ENCODE measurements at places on chromosomes 5 and 9.
A peak's percentile ranks its signal among the peaks of the same experiment; 100 is the strongest.

GRCh38 chr5:1255081-1255561, 29.9 kb downstream of the SLC6A18 start:
- peak; percentile 58 for DNase-seq

GRCh38 chr5:154562244-154562880, 84.3 kb upstream of the HAND1 start:
- no peak for DNase-seq

DNA sequence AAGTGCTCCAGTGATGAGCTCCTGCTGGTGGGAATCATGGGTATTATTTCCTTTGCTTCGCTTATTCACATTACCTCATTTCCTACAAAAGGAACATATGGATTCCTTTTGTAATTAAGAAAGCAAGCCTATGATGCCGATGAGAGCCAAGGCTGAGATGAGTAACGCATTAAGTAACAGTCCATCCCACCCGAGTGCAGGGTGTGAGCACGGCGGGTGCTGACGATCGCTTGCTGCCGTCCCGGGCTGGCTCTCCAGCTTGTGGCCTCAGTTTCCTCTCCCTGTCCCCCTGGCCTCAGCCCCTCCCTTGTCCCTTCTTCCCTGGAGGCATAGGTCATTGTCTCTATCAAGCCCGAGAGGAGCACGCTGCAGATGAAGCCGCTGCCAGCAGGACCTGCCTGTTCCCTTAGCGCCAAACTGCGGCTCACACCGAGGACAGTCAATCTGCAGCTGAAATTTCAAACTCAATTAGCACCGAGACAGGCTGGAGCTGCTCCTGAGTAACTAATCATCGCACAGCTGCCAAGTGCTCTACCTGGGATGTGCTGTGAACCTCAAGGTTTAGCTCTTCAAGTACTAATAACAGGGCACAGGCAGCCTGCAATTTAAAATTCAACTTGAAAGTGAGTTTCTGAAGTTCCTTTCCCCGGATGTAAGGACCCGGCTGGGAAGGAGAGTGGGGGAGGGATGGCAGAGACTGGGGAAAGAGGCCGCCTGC, 115.2 kb upstream of the RAPGEF1 start:
- DNase-seq, result no peak

GRCh38 chr9:110605565-110605964, 26.0 kb upstream of the SVEP1 start:
- DNase-seq, result no peak

GRCh38 chr5:160048131-160048530, 39.2 kb downstream of the TTC1 start:
- no peak for DNase-seq

All from activated T-cell treated with anti-CD3 and anti-CD28 coated beads, Interleukin-2, amount 50 U/mL, for 24 hours (primary cell).